ENCODE measurements at places on chromosomes 7 and 10. TPM values are rescaled to one million over a fixed set of nuclear protein-coding genes. Genes with fewer than 3 reads are reported as not detected.

Gene SVOPL
- not detected for total RNA-seq

Gene MET
- total RNA-seq, result 102 TPM

Gene TEX47
- total RNA-seq, result not detected

Gene PAPOLB
- total RNA-seq, result not detected

Gene CALML3
- total RNA-seq, result not detected

Gene CSTF2T
- 16.2 TPM for total RNA-seq

Gene NOC3L
- total RNA-seq, result 20.1 TPM

Gene ITIH2
- total RNA-seq, result 0.38 TPM

Gene EPC1
- 17.8 TPM for total RNA-seq

Gene ERVW-1
- total RNA-seq, result not detected

Gene PNLIPRP1
- total RNA-seq, result not detected

Gene VGF
- total RNA-seq, result 28.3 TPM

Measured in A549 treated with Hydrocortisone at 1 μM for 4 hours (cell line).